ENCODE measurements at places on chromosomes 6 and 20. TPM values are rescaled to one million over a fixed set of nuclear protein-coding genes. Genes with fewer than 3 reads are reported as not detected.

MCHR2 gene
- not detected for total RNA-seq

- no peaks in the 10 kb centered on the region for H3K4me1 ChIP-seq
- no peaks in the 10 kb centered on the region for H3K27me3 ChIP-seq
- H3K4me3 ChIP-seq, result no peak overlapping the region
- H3K27ac ChIP-seq, result no peak overlapping the region
Measured at GRCh38 chr6:16190214-16190613, 48.2 kb upstream of the GMPR start.

MMP24 gene
- not detected for total RNA-seq

DNA sequence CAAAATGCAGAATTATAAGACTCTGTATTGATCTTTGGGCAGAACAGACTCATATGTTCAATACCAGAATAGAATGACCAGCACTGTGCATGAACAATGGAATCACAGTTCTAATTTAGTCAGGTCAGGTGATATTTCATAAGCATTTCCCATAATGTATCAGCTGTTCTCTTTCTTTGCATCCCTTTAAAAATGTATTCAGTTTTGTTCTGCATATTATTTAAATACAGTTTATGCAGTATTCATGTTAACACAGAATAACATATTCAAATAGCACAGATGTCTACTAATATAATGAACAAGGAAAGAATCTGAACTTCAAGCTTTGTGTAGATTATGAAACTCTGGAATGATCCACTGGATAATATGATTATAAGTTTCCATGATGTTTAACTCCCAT is 128.5 kb downstream of the LAMP5 start:
- H3K27ac ChIP-seq, result no peak overlapping the region
- no peak for DNase-seq
- H3K4me3 ChIP-seq, result no peak overlapping the region
- no peaks in the 10 kb centered on the region for H3K27me3 ChIP-seq

PNISR gene
- 105 TPM for total RNA-seq

GRCh38 chr6:4727671-4728435 is 48.4 kb upstream of the CDYL start:
- H3K27me3 ChIP-seq, result no peaks in the 10 kb centered on the region
- DNase-seq, result no peak
- no peak overlapping the region for H3K4me3 ChIP-seq
- H3K36me3 ChIP-seq, result no peaks in the 10 kb centered on the region

- no peaks in the 10 kb centered on the region for H3K36me3 ChIP-seq
- DNase-seq, result no peak
- H3K27me3 ChIP-seq, result no peaks in the 10 kb centered on the region
- H3K4me3 ChIP-seq, result no peak overlapping the region
Measured at GRCh38 chr6:14639983-14640599, 522.5 kb downstream of the CD83 start.

- no peak overlapping the region for H3K27ac ChIP-seq
- H3K4me1 ChIP-seq, result no peaks in the 10 kb centered on the region
- DNase-seq, result no peak
- no peaks in the 10 kb centered on the region for H3K36me3 ChIP-seq
Measured at GRCh38 chr6:18308070-18308735, 43.9 kb upstream of the DEK start.

TNFRSF6B gene
- not detected for total RNA-seq

TMEM244 gene
- not detected for total RNA-seq

SIM1 gene
- total RNA-seq, result not detected

DUSP15 gene
- total RNA-seq, result 3.2 TPM

GRCh38 chr6:139249395-139249794 is 42.4 kb downstream of the TXLNB start:
- no peak overlapping the region for H3K27ac ChIP-seq
- H3K27me3 ChIP-seq, result no peaks in the 10 kb centered on the region
- no peaks in the 10 kb centered on the region for H3K36me3 ChIP-seq
- no peak overlapping the region for H3K4me3 ChIP-seq

GRCh38 chr20:34512266-34512954 is 3.8 kb upstream of the DYNLRB1 start:
- peaks cover 7% of the 10 kb centered on the region for H3K36me3 ChIP-seq
- H3K4me3 ChIP-seq, result no peak overlapping the region
- DNase-seq, result no peak
- peaks cover 3% of the 10 kb centered on the region for H3K4me1 ChIP-seq
- no peaks in the 10 kb centered on the region for H3K27me3 ChIP-seq

GRCh38 chr6:15500078-15500740 is 162.6 kb downstream of the DTNBP1 start:
- no peak for DNase-seq
- H3K4me3 ChIP-seq, result no peak overlapping the region
- H3K36me3 ChIP-seq, result peaks cover 54% of the 10 kb centered on the region
- no peaks in the 10 kb centered on the region for H3K4me1 ChIP-seq
- no peaks in the 10 kb centered on the region for H3K27me3 ChIP-seq
- no peak overlapping the region for H3K27ac ChIP-seq

- H3K4me3 ChIP-seq, result no peak overlapping the region
- H3K4me1 ChIP-seq, result peaks cover 3% of the 10 kb centered on the region
- H3K36me3 ChIP-seq, result peaks cover 15% of the 10 kb centered on the region
- H3K27me3 ChIP-seq, result no peaks in the 10 kb centered on the region
- DNase-seq, result no peak
Measured at GRCh38 chr6:44116641-44117382, 10.4 kb downstream of the MRPL14 start.

DNA sequence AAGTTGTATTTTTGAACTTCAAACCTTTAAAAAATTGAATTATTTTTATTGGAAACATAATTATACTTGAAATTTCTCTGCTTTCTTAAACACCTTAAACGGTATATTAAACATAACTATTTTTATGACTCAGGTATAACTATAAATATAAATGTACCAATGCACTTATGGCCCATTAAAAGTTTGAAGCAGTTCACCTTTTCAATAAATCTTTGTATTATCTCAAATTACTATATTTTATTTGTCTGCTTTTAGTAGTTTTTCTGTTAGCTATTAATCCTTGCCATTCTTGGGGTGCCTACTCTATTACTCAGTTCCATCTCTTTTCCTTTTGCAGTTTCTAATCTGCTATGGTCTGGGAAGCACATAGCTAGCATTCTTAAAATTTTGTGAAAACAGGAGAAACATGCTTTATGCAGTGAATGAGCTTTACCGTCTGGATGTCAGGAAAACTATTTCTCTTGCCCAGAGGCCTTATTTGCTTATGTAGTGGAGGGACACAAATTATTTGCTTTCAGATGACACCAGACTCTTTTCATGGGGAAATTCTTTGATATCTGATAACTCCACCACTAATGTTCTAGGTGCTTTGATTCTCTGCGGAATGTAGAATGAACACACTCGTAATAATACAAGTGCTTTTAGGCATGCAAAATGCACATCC is 378.9 kb upstream of the CITED2 start:
- H3K27me3 ChIP-seq, result no peaks in the 10 kb centered on the region
- no peak overlapping the region for H3K4me3 ChIP-seq
- DNase-seq, result no peak

DEFB121 gene
- not detected for total RNA-seq

GRCh38 chr6:140018588-140018987 is 644.1 kb upstream of the CITED2 start:
- no peaks in the 10 kb centered on the region for H3K36me3 ChIP-seq
- no peak overlapping the region for H3K27ac ChIP-seq
- H3K4me1 ChIP-seq, result no peaks in the 10 kb centered on the region

C4B gene
- total RNA-seq, result 3.1 TPM

BHLHE23 gene
- 0.33 TPM for total RNA-seq

GRCh38 chr6:20866935-20867703 is 332.9 kb downstream of the CDKAL1 start:
- no peaks in the 10 kb centered on the region for H3K4me1 ChIP-seq
- H3K4me3 ChIP-seq, result no peak overlapping the region
- no peaks in the 10 kb centered on the region for H3K36me3 ChIP-seq
- no peaks in the 10 kb centered on the region for H3K27me3 ChIP-seq
- DNase-seq, result no peak
- no peak overlapping the region for H3K27ac ChIP-seq

GLP1R gene
- 0.05 TPM for total RNA-seq

SLC44A4 gene
- total RNA-seq, result 0.56 TPM

GRCh38 chr20:34553366-34553867 is 5.1 kb upstream of the MAP1LC3A start:
- no peak overlapping the region for H3K27ac ChIP-seq
- H3K4me1 ChIP-seq, result no peaks in the 10 kb centered on the region
- H3K27me3 ChIP-seq, result no peaks in the 10 kb centered on the region
- no peaks in the 10 kb centered on the region for H3K36me3 ChIP-seq
- DNase-seq, result no peak

- H3K4me1 ChIP-seq, result peaks cover 2% of the 10 kb centered on the region
- no peaks in the 10 kb centered on the region for H3K27me3 ChIP-seq
- no peak overlapping the region for H3K4me3 ChIP-seq
- H3K27ac ChIP-seq, result no peak overlapping the region
- H3K36me3 ChIP-seq, result peaks cover 17% of the 10 kb centered on the region
Measured at GRCh38 chr20:63942250-63942951, 13.8 kb downstream of the UCKL1 start.

- H3K4me1 ChIP-seq, result peaks cover 3% of the 10 kb centered on the region
- peaks cover 3% of the 10 kb centered on the region for H3K36me3 ChIP-seq
Measured at GRCh38 chr6:156828280-156828703, 51.1 kb downstream of the ARID1B start.

- DNase-seq, result no peak
- H3K27ac ChIP-seq, result no peak overlapping the region
- peaks cover 37% of the 10 kb centered on the region for H3K4me1 ChIP-seq
- H3K4me3 ChIP-seq, result no peak overlapping the region
- no peaks in the 10 kb centered on the region for H3K27me3 ChIP-seq
Measured at GRCh38 chr20:36873498-36874189, 2.3 kb upstream of the TLDC2 start.

GRCh38 chr20:7939663-7940062 is 595 bp downstream of the HAO1 start:
- DNase-seq, result no peak
- H3K4me1 ChIP-seq, result no peaks in the 10 kb centered on the region
- H3K36me3 ChIP-seq, result no peaks in the 10 kb centered on the region
- H3K4me3 ChIP-seq, result no peak overlapping the region
- no peaks in the 10 kb centered on the region for H3K27me3 ChIP-seq

GRCh38 chr6:27242589-27243265 is 4.8 kb upstream of the PRSS16 start:
- no peaks in the 10 kb centered on the region for H3K36me3 ChIP-seq
- no peak overlapping the region for H3K4me3 ChIP-seq
- peaks cover 8% of the 10 kb centered on the region for H3K4me1 ChIP-seq

HTR1E gene
- not detected for total RNA-seq

- DNase-seq, result no peak
- no peaks in the 10 kb centered on the region for H3K4me1 ChIP-seq
- no peak overlapping the region for H3K4me3 ChIP-seq
Measured at GRCh38 chr6:73363537-73363875, 1.0 kb downstream of the KHDC3L start.

GRCh38 chr6:47780510-47781356 is 1.1 kb upstream of the OPN5 start:
- no peak for DNase-seq
- no peak overlapping the region for H3K27ac ChIP-seq
- no peaks in the 10 kb centered on the region for H3K4me1 ChIP-seq
- no peak overlapping the region for H3K4me3 ChIP-seq

- H3K27me3 ChIP-seq, result no peaks in the 10 kb centered on the region
- H3K4me3 ChIP-seq, result no peak overlapping the region
- no peak overlapping the region for H3K27ac ChIP-seq
- H3K36me3 ChIP-seq, result no peaks in the 10 kb centered on the region
- no peaks in the 10 kb centered on the region for H3K4me1 ChIP-seq
Measured at GRCh38 chr20:19802492-19803158, 44.6 kb downstream of the RIN2 start.

C20orf144 gene
- total RNA-seq, result 0.11 TPM

- peaks cover 22% of the 10 kb centered on the region for H3K4me1 ChIP-seq
- H3K36me3 ChIP-seq, result no peaks in the 10 kb centered on the region
Measured at GRCh38 chr6:106094261-106094963, 8.3 kb downstream of the PRDM1 start.

DNA sequence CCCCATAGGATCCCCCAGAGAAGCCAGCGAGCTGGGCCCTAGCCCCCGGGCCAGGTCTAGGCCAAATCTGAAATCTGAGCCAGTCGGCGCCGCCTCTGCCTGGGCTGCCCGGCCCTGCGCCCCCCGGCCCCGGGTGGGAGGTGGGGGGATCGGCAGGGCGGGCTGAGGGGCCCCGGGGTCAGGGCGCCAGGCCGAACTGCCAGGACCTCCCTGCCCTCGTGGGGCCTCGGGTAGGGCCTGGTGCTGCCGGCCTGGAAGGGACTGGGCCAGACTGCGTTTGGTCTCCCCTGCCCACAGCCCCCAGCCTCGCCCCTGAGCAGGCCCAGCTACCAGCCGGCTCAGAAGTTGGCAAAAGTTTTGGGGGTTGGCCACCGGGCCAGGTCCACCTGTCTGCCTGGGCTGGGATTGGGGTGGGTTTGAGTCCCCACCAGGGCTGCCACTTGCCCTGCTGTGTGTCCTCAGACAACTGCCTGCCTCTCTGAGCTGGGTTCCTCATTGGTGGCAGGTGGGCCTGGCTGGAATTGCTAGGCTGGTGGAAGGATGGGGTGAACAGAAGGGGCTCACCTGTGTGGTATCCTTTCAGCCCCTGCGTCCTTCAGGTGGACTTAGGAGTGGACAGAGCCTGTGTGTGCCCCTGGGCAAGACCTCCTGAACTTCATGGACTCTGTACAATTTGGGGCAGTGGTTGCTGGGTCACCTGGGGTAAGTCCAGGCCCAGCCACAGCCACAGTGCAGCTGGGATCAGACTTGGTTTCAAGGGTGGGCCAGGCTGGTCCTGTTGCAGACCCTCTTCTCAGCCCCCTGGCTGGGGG is 801 bp downstream of the SRC start:
- H3K4me3 ChIP-seq, result peak overlapping the region; percentile 87
- no peak for DNase-seq
- H3K36me3 ChIP-seq, result peaks cover 7% of the 10 kb centered on the region
- peak overlapping the region; percentile 90 for H3K27ac ChIP-seq

PRSS16 gene
- total RNA-seq, result 7.1 TPM

Data from GM12878 (cell line).